ENCODE measurements at places on chromosomes 1 and 21.

DNA sequence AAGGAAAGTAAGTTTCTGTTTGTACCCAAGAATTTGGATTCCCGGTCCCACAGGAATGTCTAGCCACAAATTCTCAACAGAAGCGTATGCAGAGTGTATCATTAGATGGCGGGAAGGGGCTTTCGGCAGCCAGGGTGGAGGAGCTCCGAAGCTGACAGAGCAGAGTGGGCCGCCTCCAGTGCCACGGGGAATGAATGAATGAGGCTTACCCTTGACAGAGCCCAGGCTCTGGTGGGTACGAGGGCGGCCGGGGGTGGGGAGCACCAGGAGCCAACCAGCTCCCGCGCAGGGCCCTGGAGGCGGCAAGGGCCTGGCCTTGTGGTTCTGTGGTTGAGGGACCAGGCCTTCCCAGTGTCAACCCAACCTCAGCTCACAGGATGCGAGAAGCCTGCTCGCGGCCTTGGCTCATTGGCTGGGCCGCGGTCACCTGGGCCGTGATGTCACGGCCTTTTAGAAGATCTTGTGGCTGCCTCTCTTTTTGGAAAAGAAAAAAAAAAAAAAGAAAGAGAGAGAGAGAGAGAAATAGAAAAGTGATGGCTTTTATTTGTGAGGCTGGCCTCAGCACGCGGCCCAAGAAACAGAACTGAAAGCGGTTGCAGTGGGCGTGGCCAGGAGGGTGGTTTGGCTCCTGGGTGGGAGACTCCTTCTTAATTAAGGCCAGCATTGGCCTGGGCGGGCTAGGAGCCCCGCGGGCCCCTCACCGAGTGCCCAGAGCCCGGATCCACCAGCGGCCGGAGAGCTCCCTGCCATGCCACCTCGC, 34.9 kb upstream of the RUNX3 start:
- DNase-seq: peak; percentile 64

GRCh38 chr21:15222707-15223106, 157.9 kb upstream of the NRIP1 start:
- DNase-seq: peak; percentile 23

- DNase-seq: peak; percentile 90
Observed at GRCh38 chr1:150922519-150922975, 3.6 kb upstream of the SETDB1 start.

DNA sequence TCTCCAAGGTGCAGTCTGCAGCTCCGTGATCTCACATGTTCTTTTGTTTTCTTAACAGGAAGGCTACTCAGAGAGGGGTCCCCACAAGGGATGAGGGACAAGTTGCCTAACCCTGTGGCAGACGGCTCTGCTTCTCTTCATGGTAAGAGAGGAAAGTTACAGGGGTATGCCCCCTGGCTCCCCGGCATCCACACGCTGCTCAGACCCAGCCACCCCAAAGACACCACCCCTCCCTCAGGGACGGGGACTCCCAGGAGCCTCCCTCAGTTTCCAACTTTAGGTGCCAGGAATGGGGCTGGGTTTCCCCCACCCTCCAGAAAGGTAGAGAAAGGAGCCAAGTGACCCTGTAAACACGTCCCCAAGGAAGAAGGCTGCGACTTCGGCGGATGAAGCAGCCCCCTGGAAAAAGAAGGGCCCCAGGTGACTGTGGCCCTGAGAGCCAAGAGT, 19.7 kb downstream of the OPTC start:
- DNase-seq: no peak

GRCh38 chr1:93042187-93043056, 36.7 kb upstream of the MTF2 start:
- DNase-seq: peak; percentile 25

- DNase-seq: no peak
Observed at GRCh38 chr1:38997034-38997900, 6.2 kb downstream of the AKIRIN1 start.

DNA sequence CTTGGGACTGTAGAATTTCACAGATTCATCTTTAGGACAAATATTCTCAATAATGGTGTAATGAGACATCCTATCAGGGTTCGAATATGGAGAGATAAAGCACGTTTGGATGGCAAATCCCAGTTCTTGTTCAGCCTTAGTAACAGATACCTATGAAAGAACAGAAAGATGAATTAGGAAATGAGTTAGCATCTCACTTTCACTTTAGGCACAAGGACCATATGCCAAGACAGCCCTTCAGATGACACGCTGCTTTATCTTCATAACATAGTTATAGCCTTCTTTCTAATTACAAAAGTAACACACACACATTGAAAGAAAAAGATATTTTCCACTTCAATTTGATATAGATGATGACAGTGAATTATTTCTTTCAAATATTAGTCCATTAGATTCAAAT, 173.6 kb downstream of the TGFBR3 start:
- DNase-seq: no peak

DNA sequence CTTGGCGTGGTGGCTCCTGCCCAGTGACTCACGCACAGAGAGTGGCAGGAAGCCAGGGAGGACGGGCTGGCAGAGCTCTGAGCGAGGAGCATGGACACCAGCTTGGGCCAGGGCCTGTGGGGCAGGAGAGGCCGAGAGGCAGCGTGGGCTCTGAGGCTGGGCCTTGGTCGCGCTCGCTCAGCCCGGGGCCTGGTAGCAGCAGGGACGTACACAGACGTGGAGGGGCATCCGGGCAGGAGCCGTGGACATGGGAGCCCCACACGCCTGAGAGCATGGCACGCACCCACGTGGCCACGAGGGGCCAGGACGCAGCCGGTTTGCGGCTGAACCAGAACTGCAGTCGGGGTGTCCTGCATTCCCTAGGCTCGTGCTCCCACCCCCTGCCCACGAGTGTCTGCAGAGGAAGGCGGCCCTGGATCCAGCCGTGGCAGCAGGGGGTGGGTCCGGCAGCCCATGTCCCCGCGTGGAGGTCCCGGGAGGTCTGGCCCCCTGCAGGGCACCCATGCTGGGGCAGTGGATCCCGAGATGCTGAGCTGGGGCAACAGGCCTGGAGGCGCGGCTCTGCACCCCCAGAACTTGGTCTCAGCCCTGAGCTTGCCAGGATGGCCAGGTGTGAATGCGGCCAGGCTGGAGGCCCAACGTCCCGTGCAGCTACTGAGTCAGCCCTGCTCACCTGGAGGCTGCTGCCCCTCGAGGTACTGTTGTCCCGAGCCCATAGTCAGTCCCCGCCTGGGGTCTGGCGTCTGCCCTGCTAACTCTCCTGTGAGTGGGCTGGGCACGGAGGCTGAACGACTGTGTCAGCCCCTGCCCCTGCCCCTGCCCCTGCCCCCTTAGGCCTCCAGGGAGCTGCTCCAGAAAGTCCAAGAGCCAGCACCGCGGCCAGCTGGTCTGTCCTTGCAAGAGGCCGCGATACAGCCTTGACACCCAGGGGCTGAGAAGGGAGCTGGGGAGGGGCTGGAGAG, 61.6 kb downstream of the SLX9 start:
- DNase-seq: peak; percentile 82

DNA sequence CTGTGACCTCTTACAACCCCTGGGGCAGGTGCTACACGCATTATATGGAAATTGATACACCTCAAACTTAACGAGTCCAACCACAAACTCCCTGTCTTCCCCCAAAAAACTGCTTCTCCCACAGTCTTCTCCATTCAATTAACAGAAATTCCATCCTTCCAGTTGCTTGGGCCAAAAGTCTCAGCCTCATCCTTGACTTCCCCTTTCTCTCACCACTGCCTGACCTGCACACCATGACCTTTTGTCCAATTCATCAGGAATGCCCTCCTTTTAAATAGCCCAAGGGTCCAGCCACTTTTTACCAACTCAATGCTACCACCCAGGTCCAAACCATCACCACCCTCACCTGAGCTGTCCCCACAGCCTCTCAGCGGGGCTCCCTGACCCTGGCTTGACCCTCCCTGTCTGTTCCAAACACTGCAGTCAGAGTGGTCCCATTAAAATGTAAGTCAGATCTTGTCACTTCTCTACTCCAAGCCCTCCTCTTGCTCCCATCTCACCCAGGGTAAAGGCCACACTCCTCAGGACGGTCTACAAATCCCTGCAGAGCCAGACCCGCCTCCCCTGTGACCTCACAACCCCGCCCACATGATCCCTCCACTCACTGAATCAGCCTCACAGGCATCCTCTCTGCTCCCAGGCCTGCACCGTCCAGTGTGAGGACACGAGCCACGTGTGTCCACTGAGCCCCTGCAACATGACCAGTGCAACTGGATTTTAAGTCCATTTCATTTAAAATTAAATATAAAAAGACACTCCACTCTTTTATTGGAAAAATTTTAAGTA, 18.5 kb downstream of the KCNN3 start:
- DNase-seq: no peak

DNA sequence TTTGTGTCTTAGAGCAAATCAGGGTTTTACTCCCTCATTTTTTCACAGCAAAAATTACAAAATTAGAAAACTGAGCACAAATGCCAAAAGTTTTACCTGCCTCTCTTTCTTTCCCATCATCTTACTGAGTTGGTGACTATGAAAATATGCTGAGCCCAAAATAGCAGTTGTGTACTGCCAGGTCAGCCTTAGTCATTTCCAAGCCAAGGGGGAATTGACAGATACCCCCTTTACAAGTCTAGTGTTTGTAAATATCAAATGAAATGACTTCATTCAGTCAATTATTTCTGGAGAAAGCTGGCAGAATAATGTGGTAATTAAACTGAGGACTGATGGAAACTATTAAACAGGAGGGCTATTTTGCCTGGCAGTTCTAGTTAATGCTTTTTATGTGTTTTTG, 11.4 kb upstream of the GORAB start:
- DNase-seq: peak; percentile 56

DNA sequence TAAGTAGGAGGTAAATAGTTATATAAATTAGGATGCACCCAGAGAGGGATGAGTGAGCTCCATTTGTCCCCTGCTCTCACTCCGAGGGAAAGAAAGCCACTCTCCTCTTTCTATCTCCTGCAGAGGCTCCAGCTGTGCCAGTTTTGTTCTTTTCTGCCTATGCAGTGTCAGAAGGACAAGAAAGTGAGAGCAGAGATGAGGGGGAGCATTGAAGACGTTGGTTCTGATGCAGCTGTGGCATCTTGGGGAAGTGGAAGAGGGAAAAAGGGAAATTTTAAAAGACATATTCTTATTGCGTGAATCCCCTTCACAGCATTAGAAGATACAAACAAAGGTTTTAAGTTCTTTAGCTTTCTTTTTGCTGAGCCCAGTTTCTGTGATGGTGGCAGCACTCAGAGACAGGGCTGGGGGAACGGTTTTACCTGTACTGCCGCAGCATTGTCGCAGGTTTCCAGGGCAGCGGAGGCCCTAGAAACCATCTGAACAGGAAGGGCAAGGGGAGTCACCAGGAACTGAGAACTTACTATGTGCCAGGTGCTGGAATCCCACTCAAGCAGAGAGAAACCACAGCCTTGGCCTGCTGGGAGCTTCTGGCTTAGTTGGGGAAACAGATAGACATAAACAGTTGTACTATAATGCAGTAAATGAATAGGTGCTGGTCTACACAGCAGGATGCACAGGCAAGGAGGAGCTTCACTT, 44.9 kb upstream of the USP24 start:
- no peak for DNase-seq

- no peak for DNase-seq
Observed at GRCh38 chr1:217072926-217073325, 349.7 kb upstream of the ESRRG start.

All from EH (cell line).